Mucosa of gallbladder (tissue), 1 donor: ENCODE measurements at places on chromosomes 2 and 18. TPM values are rescaled to one million over a fixed set of nuclear protein-coding genes. Genes with fewer than 3 reads are reported as not detected.
A peak's percentile ranks its signal among the peaks of the same experiment; 100 is the strongest.

The IL37 gene
- total RNA-seq, result 0.29 TPM

The LRP1B gene
- 0.26 TPM for total RNA-seq

The LHCGR gene
- 0.32 TPM for total RNA-seq

The HRH4 gene
- total RNA-seq, result not detected

The FHL2 gene
- total RNA-seq, result 59.1 TPM

The CFAP221 gene
- total RNA-seq, result 5.4 TPM

The DOK1 gene
- 31.9 TPM for total RNA-seq

The CD207 gene
- total RNA-seq, result 0.52 TPM

The IGFBP2 gene
- total RNA-seq, result 27.7 TPM

The MREG gene
- total RNA-seq, result 9.2 TPM

The NT5DC4 gene
- total RNA-seq, result 0.12 TPM

The ST6GAL2 gene
- 28.3 TPM for total RNA-seq

DNA sequence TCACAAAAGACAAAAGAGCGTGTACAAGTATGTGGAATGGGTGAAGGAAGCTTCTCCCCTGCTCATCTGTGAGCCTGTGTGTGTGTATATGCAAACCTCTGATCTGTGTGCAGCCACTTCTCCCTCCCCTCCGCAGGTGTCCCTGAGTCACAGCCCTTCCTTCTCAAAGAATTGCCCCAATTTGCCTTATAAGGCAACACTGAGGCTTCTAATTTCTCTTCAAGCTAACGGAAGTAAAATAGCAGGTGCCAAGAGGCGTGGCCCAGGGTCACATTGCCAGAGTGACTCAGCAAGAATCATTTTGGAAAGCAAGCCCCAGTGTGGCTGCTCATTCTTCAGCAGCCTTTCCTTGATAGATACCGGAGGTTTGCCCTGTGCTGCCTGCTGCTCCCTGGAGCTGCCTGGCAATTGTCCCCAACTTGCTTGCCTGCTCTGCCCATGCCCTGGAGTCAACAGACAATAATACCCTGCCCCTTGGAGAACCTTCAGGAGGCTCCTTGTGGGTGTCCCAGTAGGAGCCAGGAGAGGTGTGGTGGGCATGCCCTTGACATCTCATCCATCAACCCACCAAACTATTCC, 37.3 kb upstream of the BMP10 start:
- peak; percentile 92 for DNase-seq

GRCh38 chr2:240503375-240503774, 54.4 kb downstream of the ANKMY1 start:
- peak; percentile 4 for DNase-seq

DNA sequence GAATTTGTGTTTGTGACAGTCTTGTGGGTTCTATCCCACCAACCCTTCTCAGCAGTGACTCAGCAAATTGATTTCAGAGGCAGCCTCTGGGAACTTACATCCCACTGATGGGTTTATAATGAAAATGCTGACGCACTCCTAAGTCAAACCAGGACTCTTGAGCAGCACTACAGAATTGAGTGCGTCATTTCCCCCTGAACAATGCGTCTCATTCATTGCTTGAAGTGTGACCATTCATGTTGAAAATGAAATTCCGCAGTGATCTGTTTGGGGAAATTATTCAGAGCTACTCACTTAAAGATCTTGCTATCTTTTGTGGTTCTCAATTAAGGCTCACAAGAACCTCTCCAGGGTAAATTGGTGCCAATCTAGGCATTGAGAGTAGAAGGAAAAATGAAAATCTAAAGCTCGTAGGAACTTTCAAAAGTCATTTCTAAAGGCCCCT, 417.7 kb upstream of the SLC14A2 start:
- DNase-seq, result no peak

- DNase-seq, result no peak
Observed at GRCh38 chr2:2010251-2010650, 265.9 kb upstream of the PXDN start.

GRCh38 chr18:13337369-13337768, 118.8 kb downstream of the LDLRAD4 start:
- DNase-seq, result no peak

GRCh38 chr2:7692657-7693161, 775.5 kb downstream of the RNF144A start:
- DNase-seq, result no peak

DNA sequence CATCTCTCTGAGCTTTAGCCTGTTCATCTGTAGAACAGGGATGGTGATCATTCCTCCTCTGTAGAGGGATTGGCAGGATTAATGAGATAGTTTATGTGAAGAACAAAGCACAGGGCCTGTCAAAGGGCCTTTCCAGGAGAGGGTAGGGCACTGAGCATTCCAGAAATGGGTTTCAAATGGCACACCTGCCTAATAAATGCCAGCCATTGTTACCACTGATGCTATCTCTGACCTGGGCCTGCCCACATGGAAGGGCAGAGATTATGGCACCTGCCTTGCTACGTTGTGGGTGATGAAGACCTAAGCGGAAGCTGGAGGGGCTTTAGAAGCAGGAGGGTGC, 31.0 kb upstream of the GMPPA start:
- no peak for DNase-seq

- DNase-seq, result no peak
Observed at GRCh38 chr2:241268716-241269445, 46.6 kb downstream of the HDLBP start.

DNA sequence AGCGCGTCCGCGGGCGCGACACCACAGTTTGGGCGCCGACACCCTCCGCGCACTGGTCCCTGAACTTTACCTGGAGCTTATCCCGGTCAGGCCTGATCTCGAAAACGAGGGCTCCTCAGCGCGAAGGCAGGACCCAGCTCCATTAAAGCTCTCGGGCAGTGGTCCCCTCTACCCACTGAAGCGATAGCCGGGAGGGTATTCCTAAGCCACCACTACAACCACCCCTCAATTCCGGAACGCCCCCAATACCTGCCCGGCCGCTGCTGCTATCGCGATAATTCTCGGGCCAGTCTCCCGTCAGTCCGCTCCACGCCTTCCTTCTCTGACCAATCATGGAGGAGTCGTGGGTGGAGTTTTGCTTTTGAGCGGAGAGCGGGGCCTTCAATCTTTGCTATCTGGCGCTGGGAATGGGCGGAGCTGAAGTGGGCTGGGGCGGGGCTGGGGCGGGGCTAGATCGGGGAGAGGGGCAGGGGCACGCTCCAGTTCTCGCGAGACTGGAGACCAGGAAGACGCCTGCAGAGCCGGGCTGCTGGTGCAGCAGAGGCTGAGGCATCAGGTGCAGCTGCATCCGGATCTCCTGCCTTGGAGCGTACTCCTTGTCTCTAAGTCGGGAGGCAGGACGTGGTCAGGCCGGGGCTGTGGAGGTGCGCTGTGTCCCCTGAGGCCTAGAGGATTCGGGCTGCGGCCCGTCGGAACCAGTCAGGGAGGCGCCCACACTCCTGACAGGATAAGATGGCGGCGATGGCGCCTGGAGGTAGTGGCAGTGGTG, at the start of the genes PIGN and RELCH:
Gene PIGN (minus strand): TSS at position 283 of the 769 bp plus-strand sequence. CDS start 25,703 bp downstream, outside the sequence.
Gene RELCH (plus strand): TSS at position 482 of the 769 bp plus-strand sequence. CDS start 251 bp downstream, at position 733.
- peak; percentile 97 for DNase-seq

DNA sequence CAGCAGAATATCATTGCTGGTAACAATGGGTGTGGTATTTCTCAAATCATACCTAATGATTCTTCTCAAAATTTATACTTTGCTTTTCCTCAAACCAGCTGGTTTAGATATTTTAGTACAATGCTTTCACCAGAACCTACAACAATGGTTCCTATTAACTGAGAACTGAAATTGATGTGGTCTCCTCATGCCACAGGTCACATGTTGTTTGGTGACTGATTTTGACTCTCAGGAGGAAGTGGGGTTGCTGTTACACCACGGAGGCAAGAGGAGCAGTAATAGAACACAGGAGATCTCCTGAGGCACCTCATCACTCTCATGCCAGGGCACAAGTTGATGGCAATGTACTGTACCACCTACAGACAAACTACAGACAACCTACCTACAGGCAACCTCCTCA, 3.0 kb upstream of the CEP68 start:
- no peak for DNase-seq

- peak; percentile 89 for DNase-seq
Observed at GRCh38 chr2:72862239-72862988, 24.8 kb upstream of the SPR start.

GRCh38 chr18:65411061-65411460, 339.8 kb upstream of the CDH7 start:
- DNase-seq, result no peak

- peak; percentile 65 for DNase-seq
Observed at GRCh38 chr2:237904831-237905599, 45.6 kb downstream of the RAMP1 start.

DNA sequence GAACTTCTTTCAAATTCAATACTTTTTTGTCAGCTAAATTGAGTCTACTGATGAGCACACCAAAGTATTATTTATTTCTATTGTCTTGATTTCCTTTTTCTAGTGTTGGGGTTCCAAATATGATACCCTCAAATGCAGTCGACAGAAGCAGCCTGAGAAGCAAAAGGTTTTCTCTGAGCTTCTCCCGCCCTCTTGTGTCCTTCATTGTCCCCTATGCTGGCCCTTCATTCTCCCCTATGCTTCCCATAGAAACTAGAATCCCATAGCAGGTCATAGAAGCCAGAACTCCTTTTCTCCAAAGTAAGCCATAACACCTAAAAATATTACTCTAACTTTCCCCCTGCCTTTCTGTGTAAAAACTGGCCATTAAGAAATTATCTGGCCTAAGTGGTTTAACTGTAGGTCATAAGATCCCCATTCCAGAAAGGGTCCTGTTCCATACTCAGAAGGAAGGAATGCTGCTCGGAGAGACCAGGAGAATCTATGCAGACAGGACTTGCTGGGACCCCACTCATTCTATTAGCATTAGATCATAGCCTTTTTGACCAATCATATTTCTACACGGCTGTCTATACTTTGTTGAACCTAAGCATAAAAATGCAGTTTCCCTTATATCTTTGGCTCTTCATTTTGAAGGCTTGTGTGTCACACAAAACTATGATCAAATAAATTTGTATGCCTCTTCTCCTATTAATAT, 764.6 kb upstream of the PKDCC start:
- DNase-seq, result no peak

DNA sequence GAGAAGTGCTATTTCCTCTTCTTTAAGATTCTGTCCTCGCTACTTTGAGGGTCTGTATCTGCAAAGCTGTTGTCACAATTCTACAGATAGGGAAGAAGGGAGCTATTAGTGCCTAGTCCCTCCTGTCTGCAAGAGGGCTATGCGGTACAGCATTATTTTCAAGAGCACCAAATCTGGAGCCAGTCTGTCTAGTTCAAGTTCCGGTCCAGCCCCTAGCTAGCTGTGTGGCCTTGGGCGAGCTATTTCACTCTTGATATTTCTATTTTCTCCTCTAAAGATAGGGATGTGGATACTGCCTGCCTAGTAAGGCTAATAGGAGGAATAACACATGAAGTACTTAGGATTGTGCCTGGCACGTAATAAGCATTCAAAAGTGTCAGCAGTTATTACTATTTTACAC, 272.4 kb downstream of the KCNE4 start:
- no peak for DNase-seq

- DNase-seq, result no peak
Observed at GRCh38 chr2:215366440-215367032, 54.7 kb downstream of the ATIC start.

- peak; percentile 64 for DNase-seq
Observed at GRCh38 chr2:104872866-104873688, 19.2 kb downstream of the POU3F3 start.

DNA sequence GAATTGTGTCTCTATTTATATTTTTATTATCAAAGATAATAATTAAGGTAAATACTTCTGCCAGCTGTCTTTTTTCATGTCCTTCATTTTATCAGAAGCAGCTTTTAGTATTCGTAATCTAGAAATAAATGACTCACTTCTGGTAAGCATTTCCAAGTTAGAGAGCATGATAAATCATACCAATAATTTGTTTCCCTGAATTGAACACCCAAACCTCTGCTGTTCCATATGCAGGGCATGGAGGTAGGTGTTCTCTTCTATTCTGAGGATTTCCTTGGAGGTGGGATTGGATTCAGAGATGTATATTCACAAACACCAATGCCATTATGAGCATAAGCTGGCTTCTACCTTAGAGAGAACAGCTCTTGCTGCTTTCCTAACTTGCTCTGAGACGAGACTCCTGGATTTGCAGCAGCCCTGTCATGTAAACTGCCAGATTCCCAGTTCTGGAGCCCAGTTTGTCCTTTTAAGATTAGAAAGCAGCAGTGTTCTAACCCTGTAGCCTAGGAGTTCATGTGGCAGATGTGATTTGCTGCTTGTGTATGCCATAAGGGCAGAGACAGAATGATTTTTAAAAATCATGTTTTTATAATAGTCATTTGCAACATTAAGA, 47.5 kb downstream of the SKA1 start:
- no peak for DNase-seq

- no peak for DNase-seq
Observed at GRCh38 chr2:196381464-196381863, 210.1 kb upstream of the STK17B start.

GRCh38 chr18:10067670-10068659, 154.1 kb downstream of the VAPA start:
- no peak for DNase-seq

- no peak for DNase-seq
Observed at GRCh38 chr2:31987454-31988220, 23.2 kb downstream of the MEMO1 start.

DNA sequence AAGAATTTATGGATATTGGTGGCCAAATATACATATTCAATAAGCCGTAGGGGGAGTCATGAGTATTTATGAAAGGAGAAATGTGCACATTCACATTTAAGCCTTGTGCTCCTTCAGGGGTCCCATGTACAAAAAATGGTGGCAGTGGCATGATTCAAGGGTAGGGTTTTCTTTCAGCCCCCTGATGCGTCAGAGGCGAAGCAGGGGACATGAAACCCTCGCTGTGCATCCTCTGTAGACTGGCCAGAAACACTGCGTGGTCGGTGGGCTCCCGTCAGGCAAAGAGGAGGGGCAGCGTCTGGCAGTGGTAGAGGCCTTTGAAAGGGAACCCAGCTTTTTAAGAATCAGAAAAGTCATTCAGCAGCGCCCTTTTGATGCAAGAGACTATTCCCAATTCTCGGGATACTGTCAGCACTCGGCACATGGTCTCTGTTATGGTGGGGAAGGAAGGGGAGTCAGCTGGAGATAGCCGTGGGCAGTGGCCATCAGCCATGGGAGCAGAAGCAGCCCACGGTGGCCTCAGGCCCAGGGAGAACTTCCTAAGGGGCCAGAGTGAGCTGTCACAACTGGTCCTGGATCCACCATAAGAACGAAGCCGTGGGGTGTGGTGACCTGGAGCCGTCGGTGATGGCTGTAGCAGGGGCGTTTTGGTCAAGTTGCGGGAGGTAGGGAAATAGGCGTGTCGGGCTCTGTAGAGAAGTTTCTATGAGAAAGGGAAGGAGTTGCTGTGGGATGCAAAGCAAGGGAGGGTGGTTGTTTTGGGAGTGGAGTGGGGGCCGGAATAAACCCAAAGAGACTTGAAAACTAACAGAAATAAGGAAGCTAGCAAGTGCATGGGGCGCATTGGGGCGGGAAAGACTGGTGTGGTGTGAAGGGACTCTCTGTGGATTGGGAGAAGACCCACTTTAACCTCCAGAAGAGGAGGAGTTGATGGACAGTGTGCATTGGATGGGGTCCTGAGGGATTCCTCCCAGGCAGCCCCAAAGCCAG, 95.6 kb downstream of the SH3BP4 start:
- no peak for DNase-seq
